ENCODE measurements at places on chromosomes 12 and 14.

GRCh38 chr14:106694638-106695393, 1168.4 kb downstream of the TMEM121 start:
- DNase-seq = no peak

DNA sequence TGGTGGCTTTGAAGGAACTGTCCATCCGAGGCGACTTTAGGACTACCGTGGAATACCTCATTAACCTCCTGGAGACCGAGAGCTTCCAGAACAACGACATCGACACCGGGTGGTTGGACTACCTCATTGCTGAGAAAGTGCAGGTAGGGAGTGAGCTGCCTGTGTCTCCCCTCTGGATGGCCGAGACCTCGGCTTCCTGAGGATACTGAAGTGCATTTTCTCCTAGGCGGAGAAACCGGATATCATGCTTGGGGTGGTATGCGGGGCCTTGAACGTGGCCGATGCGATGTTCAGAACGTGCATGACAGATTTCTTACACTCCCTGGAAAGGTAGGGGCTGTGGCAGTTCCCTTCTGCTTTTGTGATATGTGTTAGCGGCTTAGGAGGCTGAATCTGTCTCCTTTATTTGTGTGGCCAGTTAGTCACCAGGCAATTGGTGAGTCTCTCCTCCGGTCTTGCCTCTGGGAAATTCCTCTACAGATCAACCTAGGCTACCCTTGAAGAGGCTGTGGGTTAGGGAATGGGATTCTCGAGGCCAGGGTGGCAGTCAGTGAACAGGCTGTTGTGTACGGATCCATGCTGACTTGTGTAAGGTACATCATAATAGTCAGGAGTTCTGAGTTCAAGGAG, 75.3 kb downstream of the ACACB start:
- no peak for DNase-seq

- DNase-seq = no peak
Observed at GRCh38 chr14:22147716-22148115, 441.3 kb downstream of the DAD1 start.

GRCh38 chr12:87793131-87793530, 236.1 kb downstream of the C12orf50 start:
- no peak for DNase-seq

DNA sequence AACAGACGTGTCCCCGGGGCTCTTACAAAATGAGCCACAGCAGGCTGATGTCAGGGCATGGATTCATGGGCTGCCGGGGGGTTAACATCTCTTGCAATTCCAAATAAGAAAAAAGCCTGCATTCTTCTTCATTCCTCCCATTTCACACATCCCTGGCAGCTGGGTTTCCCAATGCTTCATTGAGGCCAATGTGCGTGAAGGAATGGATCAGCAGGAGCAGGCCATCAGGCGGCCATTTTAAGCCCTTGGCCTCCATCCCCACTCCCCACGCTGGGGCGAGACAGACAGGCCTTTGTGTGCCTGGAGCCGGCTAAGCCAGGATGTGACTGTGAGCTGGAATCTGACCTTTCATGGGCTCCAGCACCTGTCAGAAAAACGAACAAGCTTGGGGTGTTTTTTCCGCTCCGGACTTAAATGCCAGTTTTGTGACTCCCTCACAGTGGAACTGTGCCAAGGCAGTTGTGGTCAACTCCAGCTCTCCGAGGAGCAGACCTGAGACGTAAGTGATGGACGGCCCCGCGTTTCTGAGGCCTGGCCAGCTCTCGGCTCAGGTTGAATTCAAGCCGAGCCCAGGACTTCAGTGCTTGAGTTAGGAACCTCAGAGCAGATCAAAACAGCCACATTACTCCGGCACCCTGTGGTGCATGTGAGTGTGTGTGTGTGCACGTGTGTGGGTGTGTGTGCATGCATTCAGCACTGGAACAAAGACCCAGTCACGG, 133.1 kb downstream of the TMEM30B start:
- DNase-seq = no peak

GRCh38 chr14:30159374-30159773, 231.7 kb upstream of the PRKD1 start:
- DNase-seq = no peak

All from left renal cortex interstitium (tissue), 4 donors.